ENCODE measurements at places on chromosomes 13 and 19. TPM values are rescaled to one million over a fixed set of nuclear protein-coding genes. Genes with fewer than 3 reads are reported as not detected.
A peak's percentile ranks its signal among the peaks of the same experiment; 100 is the strongest.

- no peak for ATAC-seq
Observed at GRCh38 chr13:109355875-109356434, 430.4 kb downstream of the IRS2 start.

- ATAC-seq: no peak
Observed at GRCh38 chr13:26762745-26763345, 2.3 kb upstream of the GPR12 start.

GPC6 gene
- 27.0 TPM for total RNA-seq

GRCh38 chr13:80096383-80096782, 244.5 kb downstream of the SPRY2 start:
- no peak for ATAC-seq

GRCh38 chr19:22783651-22784410, at the start of gene ZNF99:
Gene ZNF99 (minus strand): TSS chr19:22784151. CDS start chr19:22784016, 135 bp downstream.
- no peak for ATAC-seq

PSG3 gene
- total RNA-seq: 0.21 TPM

GRCh38 chr13:43794416-43794815, 7.6 kb upstream of the ENOX1 start:
- ATAC-seq: peak; percentile 56

DNA sequence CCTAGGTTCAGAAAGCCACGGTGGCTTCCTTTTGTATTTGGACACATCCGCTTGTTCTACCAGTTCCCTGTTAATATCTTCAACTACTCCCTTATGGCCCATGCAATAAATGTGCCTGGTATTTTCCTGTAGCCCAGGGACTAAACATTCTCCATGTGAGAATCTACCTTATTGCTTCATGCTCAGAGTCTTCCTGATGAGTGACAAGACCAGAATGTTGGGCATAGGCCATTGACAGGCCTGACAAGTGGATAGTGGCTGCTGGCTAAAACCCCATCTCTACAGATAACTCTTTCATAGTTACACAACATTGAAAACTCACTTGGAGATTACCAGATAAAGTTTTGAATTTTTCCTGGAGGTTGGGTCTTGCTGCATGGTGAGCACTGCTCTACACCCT, 449.9 kb downstream of the HS6ST3 start:
- no peak for ATAC-seq

GRCh38 chr13:112693831-112694497, 4.1 kb downstream of the ATP11A start:
- ATAC-seq: peak; percentile 8

GRCh38 chr19:30752876-30753275, 380.7 kb downstream of the ZNF536 start:
- ATAC-seq: no peak

ZSCAN1 gene
- total RNA-seq: 8.0 TPM

ADGRE3 gene
- total RNA-seq: 0.31 TPM

TRMT1 gene
- total RNA-seq: 58.2 TPM

MAP3K10 gene
- total RNA-seq: 18.7 TPM

DNA sequence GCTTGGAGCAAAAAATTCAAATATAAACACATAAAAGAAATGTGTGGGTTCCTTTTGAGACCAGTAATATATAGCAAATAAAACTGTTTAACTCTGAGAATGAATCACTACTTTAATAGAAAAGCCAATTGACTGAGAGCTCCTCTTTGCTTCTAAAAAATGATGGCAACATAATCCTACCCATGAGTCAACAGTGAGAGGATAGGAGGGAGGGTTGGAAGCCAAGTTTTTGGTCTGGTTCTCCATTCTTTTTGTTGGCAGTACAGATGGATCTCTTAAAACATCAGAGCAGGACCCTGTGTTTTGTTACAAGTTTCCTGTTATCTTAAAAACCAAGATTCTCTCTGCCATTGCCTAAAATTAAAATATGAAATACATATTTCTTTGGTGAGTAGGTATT, 50.0 kb upstream of the POSTN start:
- ATAC-seq: no peak

Data from motor neuron (in vitro differentiated cells).